ENCODE measurements at places on chromosomes 13 and 19.

DNA sequence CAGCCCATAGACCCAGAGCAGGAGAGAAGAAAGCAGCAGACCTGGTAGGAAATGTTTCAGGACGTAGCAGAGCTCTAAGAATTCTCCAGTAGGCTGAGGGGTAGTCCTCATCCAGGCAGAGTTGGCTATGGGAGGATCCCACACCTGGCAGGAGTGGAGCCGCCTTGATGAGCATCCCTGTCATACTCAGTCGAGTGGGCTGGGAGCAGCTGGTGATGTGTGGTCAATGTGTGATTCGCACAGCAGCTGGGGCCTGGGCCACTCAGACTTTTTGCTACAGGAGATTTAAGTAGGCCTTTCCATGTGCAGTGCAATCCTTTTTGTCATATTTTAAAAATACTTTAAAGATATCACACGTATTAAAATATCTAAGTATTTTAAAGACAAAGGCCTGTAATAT, 56.6 kb downstream of the MYO16 start:
- no peak overlapping the region for H3K4me3 ChIP-seq
- H3K4me1 ChIP-seq = no peaks in the 10 kb centered on the region
- no peak for DNase-seq
- H3K36me3 ChIP-seq = no peaks in the 10 kb centered on the region
- no peaks in the 10 kb centered on the region for H3K27me3 ChIP-seq

DNA sequence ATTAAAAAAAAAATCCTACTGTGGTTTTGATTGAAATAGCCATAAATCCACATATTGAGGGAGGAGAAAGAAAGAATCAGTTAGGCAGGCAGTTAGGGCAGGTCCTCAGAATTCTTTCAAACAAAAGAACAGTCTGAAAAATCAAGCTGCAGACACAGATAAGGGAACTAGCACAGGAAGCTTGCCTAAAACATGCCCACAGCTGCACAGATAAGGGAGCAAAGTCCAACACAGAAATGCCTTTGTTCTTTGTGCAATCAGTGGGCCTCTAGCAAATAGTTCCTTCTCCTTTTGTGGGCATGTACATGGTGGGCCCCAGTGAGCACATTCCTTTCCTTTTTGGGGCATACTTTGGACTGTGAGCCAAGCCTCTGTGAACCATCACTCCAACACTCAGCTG, 42.7 kb downstream of the UTP14C start:
- peaks cover 16% of the 10 kb centered on the region for H3K4me1 ChIP-seq
- DNase-seq = no peak
- H3K4me3 ChIP-seq = no peak overlapping the region
- H3K27ac ChIP-seq = no peak overlapping the region

DNA sequence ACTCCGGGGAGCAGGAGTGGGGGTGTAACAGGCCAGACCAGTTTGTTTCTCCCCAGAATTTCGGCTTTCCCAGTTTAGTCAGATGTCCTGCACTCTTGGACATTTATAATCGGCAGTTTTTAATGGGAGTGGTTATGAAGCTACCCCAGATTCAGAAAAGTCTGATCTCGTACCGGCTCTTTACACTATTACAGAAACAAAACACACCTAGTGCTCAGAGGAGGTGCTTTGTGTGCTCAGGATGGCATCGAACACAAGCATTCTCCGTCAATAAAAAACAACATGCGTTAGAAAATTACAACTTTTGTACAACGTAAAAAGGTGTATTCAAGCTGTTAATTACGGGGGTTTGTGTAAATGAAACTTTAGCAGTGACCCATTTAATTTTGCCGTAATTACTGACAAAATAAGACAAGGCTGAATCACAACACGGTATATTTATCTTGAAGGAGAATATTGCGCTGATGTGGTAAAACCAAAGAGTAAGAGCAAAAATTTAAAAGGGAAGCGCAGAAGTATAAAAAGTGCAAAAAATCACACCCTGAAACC, 6.6 kb upstream of the SOX1 start:
- no peak for DNase-seq
- H3K4me1 ChIP-seq = no peaks in the 10 kb centered on the region
- peaks cover 68% of the 10 kb centered on the region for H3K27me3 ChIP-seq
- H3K27ac ChIP-seq = no peak overlapping the region
- no peak overlapping the region for H3K4me3 ChIP-seq
- peaks cover 2% of the 10 kb centered on the region for H3K36me3 ChIP-seq

DNA sequence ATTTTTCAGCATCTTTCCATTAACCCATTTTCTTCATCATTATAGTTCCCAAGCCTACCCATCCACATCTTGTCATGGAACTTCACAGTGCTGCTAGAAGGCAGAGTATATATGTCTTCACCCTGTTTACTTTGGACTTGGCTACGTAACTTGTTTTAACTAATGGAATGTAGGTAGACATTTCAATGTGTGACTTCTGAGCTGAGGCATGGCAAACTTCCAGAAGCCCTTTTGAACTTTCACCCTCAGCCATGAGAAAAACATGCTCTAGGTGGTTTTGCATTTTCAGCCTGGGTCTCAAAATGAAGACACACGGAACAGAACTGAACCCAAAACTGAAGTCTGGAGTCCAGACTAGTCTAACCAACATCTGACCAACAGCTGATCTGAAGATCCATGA, 3.2 kb downstream of the TEX30 start:
- no peak for DNase-seq
- H3K4me3 ChIP-seq = peak overlapping the region; percentile 11
- H3K36me3 ChIP-seq = peaks cover 35% of the 10 kb centered on the region
- H3K27ac ChIP-seq = no peak overlapping the region
- no peaks in the 10 kb centered on the region for H3K27me3 ChIP-seq

DNA sequence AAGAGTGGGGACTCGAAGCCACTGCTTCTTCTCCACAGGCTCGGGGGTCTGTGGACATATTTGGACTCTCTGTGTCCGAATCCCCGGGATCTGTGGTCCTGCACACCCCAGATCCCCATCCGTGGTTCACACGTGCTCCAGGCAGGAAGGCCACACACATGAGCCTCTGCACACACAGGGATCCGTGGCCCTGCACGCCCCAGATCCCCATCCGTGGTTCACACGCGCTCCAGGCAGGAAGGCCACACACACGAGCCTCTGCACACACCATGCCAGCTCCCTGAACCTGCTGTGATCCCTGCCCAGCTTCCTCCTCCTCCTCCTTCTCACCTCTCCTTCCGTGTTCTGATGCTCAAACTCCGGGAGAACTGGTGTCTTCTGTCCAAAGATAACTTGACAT, 3.1 kb downstream of the TEX29 start:
- H3K4me1 ChIP-seq = no peaks in the 10 kb centered on the region
- H3K27me3 ChIP-seq = peaks cover 3% of the 10 kb centered on the region
- H3K36me3 ChIP-seq = no peaks in the 10 kb centered on the region

DNA sequence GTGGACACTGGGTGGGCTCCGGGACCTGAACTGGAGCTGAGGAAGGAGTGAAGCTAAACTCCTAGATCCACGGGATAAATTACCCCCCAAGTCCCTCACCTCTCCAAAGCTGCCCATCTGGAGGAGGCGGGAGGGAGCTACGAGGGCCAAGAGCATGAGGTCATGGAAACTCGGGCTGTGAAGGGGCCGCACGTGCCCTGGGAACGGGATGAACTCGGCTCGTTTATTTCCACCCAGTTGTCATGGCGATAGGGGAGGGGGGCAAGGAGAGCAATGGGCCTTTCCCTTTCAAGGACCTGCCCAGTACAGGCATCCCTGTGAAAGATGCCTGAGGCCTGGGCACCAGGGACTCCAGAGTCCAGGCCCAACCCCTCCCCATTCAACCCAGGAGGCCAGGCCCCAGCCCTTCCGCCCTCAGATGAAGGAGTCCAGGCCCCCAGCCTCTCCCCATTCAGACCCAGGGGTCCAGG, 3.8 kb downstream of the PPP1R12C start:
- H3K4me3 ChIP-seq = no peak overlapping the region
- DNase-seq = no peak
- H3K27ac ChIP-seq = no peak overlapping the region
- no peaks in the 10 kb centered on the region for H3K27me3 ChIP-seq
- H3K4me1 ChIP-seq = peaks cover 23% of the 10 kb centered on the region
- H3K36me3 ChIP-seq = peaks cover 22% of the 10 kb centered on the region

DNA sequence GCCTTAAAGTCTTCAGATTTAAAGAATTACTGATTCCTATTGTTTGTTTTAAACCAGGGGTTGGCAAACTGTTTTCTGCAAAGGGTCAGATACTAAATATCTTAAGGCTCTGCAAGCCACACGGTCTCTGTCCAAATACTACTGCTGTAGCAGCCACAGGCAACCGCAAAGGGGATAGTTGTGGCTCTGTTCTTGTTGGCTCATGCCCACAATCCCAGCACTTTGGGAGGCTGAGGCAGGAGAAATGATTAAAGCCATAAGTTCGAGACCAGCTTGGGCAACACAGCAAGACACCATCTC, 22.4 kb downstream of the RANBP3 start:
- peak overlapping the region; percentile 18 for H3K27ac ChIP-seq
- peaks cover 62% of the 10 kb centered on the region for H3K4me1 ChIP-seq
- H3K36me3 ChIP-seq = peaks cover 12% of the 10 kb centered on the region
- no peak overlapping the region for H3K4me3 ChIP-seq
- no peaks in the 10 kb centered on the region for H3K27me3 ChIP-seq

DNA sequence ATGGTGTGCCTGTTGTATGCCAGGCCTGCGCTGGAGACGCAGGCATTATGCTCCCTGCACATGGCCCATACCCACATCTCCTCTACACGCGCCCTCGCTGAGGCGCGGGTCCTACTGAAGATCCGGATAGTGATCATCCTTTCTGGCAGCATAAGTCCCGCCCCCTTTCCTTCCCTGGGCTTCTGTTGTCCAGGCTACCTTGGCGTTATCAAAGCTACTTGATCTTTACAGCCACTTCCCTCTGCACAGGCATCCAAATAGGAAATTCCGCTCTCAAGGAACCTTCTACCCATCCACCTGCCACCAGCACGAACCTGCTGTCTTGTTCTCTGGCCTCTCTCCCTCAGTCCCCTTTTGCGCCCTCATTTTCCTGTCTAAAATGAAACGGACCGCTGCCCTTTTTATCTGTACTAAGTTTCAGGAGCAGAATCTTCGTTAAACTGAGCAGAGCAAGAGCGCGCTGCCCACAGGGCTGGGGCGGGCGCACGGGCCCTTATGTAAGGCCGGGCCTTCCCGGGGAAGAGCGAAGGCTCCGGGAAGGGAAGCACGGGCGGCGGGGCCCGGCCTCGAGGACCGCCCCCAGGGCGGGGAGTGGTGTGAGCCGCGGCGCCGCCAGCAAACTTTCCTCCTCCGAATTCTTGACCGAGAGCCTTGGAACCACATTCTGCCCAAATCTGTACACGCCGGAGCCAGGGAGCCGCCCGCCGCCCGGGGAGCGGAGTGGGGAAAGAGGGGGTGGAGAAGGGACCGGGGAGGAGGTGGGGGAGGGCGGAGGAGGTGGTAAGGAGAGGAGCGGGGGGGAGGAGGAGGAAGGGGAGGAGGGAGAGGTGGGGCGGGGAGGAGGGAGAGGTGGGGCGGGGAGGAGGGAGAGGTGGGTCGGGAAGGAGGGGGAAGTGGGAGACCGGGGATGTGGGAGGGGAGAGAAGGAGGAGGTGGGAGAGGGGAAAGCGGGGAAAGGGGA, 920 bp upstream of the UBE2L5 start:
- H3K4me1 ChIP-seq = peaks cover 26% of the 10 kb centered on the region
- H3K27ac ChIP-seq = peak overlapping the region; percentile 41

GRCh38 chr19:776549-776948, 20.7 kb upstream of the PTBP1 start:
- no peak for DNase-seq
- no peak overlapping the region for H3K27ac ChIP-seq
- no peaks in the 10 kb centered on the region for H3K36me3 ChIP-seq
- H3K4me3 ChIP-seq = no peak overlapping the region

DNA sequence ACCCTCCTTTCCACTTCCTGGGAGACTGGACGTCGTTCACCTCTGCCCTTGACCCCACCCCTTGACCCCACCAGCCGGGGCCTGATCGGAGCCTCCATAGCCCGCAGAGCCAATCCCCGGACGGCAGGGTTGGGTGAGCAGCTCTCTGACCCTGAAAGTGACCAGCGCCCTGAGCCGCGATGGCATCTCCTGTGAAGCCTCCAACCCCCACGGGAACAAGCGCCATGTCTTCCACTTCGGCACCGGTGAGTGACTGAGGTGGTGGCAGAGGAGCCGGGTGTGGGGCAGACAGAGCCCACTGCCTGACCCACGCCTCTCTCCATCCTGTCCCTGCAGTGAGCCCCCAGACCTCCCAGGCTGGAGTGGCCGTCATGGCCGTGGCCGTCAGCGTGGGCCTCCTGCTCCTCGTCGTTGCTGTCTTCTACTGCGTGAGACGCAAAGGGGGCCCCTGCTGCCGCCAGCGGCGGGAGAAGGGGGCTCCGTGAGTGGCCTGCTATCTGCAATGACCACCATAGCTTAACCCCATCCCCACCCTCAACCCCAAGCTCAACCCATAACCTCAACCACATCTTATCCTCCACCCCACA, 10.4 kb downstream of the BCAM start:
- no peak overlapping the region for H3K27ac ChIP-seq
- H3K4me3 ChIP-seq = no peak overlapping the region
- H3K27me3 ChIP-seq = no peaks in the 10 kb centered on the region
- no peaks in the 10 kb centered on the region for H3K36me3 ChIP-seq
- no peak for DNase-seq

DNA sequence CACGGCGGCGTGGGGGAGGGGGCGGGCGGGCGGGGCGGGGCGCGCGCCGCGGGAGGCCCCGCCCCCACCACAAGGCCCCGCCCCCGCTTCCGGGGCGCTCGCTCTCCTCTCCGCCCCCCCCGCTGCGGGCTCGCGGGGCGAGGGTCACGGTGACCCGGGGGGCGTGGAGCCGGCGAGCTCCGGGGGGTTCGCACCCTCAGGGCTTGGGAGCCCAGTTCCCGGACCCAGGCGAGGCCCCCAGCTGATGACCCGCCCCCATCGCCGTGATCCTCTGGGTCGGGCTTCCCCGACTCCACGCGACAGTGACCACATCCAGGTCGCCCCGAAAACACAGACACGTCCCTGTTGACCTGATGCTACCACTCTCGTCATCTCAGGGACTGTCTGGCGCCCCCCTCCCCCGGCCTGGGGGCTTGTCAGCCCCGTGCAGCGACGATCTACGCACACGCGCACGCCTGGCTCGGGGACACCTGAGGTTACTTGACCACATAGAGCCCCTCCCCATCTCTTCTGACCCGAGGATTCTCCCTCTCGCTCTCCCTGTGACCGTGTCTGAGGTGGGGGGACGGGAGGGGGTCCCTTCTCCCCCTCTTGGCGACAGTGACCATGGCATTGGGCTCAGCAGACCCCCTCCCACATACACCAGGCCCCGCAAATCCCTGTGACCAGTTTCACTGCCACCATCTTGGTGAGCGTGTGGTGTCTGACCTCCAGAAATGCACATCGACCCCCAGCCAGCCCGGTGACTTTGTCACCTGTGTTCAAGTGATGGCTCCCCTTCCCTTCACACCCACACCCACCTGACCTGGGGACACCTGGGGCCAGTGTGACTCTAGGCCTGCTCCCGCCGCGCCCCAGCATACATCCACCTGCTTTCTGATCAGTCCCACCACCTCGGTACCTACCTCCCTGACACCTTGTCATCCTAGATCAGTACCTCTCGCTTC, 670 bp downstream of the MAP2K7 start:
- H3K27me3 ChIP-seq = peaks cover 2% of the 10 kb centered on the region
- peaks cover 9% of the 10 kb centered on the region for H3K36me3 ChIP-seq
- peaks cover 29% of the 10 kb centered on the region for H3K4me1 ChIP-seq
- peak; percentile 68 for DNase-seq
